ENCODE measurements at places on chromosomes 1 and 21.

- DNase-seq, result no peak
These were observed 29.4 kb downstream of the FOXJ3 start for GRCh38 chr1:42305639-42306038.

GRCh38 chr1:200364831-200365230 is 45.0 kb downstream of the ZNF281 start:
- DNase-seq, result no peak

GRCh38 chr1:5876094-5876650 is 116.1 kb downstream of the NPHP4 start:
- DNase-seq, result no peak

- no peak for DNase-seq
These were observed 677.9 kb downstream of the MATN1 start for GRCh38 chr1:30045304-30046090.

DNA sequence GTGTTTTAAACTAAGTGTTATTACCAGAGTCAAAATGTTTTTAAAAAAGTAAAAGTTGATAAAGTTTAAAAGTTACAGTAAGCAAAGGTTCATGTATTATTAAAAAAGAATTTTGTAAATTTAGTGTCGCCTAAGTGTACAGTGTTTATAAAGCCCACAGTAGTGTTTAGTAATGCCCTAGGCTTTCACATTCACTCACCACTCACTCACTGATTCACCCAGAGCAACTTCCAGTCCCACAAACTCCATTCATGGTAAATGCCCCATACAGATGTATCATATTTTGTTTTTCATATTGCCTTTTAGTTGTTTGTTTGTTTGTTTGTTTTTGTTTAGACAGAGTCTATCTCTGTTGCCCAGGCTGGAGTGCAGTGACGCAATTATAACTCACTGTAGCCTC is 353.8 kb upstream of the PTBP2 start:
- DNase-seq, result no peak

- no peak for DNase-seq
These were observed 5.5 kb downstream of the TRAPPC10 start for GRCh38 chr21:44017601-44018000.

DNA sequence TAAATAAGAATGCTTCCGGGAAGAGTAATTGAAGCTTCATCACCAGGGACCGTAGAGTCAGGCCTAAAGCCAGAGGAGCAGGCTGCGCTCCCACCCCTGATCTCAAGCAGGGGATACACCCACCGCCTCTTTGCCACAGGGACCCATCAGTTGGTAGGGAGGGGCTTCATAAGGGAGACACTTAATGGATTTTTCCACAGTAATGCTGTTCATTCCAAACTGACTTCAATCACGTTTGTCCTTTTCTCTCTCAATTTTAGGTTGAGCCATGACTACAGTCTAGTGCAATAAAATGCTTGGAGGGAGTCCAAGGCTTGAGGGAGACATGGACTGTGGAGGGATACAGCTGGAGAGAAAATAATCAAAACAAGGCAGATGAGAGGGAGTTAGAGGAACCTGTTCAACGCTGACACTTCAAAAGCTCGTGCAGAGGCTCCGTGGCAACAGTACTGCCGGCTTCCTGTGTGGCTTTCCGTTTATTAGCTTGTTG is 111.5 kb downstream of the SEC16B start:
- no peak for DNase-seq

GRCh38 chr1:223083831-223084230 is 59.2 kb downstream of the TLR5 start:
- no peak for DNase-seq

DNA sequence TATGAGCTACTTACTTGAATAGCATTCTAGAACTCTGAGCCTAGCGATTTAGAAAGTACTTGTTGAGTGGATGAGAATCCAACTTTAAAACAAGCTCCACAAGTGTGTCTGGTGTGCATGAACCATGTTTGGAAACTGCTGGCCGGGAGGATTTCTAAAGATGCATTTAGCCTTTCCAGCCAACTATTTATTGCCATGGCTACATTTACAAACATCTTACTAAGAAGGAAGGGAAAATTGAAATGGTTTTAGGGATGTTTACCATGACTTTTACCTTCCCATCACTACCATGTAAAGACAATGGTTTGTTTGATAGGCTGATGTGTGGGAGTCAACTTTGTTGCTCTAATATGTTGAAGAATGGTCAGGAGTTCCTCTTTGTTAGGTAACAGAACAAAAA is 37.7 kb upstream of the ARHGAP29 start:
- DNase-seq, result no peak

DNA sequence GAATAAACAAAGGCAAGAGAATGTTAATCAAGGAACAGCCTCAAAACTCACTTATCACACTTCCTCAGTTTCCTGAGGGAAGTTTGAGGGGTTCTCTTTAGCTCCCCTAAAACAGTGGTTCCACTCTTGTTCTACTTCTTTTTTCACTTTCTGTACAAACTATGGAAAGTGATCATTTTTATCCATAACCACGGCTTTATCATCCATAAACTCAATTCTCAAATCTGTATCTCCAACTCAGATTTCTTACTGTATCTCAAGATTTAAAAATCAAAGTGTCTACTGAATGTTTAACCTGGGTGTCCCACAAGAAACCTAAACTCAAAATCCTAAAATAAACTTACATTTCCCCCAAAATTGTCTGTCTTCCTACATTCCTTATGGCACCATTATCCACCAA is 3.9 kb downstream of the PFDN2 start:
- no peak for DNase-seq

GRCh38 chr1:240687820-240688219 is 75.9 kb upstream of the GREM2 start:
- DNase-seq, result no peak

GRCh38 chr1:98130408-98130807 is 209.6 kb upstream of the DPYD start:
- no peak for DNase-seq

GRCh38 chr1:115153966-115154557 is 64.8 kb upstream of the TSPAN2 start:
- DNase-seq, result no peak

DNA sequence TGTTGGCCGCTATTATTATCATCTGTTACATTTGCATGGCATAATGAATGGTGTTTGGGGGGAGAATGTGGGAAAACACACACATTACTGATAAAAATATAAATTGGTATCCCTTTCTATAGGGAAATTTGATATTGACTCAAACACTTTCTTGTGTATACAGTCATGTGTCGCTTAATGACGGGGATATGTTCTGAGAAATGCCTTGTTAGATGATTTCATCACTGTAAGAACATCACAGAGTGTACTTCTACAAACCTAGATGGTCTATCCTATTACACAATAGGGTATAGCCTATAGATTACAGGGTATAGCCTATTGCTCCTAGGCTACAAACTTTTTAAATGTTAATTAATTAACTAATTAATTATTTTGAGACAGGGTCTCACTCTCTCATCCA is 67.2 kb upstream of the B3GALNT2 start:
- DNase-seq, result no peak

GRCh38 chr1:189212606-189213005 is 1265.1 kb downstream of the BRINP3 start:
- no peak for DNase-seq

DNA sequence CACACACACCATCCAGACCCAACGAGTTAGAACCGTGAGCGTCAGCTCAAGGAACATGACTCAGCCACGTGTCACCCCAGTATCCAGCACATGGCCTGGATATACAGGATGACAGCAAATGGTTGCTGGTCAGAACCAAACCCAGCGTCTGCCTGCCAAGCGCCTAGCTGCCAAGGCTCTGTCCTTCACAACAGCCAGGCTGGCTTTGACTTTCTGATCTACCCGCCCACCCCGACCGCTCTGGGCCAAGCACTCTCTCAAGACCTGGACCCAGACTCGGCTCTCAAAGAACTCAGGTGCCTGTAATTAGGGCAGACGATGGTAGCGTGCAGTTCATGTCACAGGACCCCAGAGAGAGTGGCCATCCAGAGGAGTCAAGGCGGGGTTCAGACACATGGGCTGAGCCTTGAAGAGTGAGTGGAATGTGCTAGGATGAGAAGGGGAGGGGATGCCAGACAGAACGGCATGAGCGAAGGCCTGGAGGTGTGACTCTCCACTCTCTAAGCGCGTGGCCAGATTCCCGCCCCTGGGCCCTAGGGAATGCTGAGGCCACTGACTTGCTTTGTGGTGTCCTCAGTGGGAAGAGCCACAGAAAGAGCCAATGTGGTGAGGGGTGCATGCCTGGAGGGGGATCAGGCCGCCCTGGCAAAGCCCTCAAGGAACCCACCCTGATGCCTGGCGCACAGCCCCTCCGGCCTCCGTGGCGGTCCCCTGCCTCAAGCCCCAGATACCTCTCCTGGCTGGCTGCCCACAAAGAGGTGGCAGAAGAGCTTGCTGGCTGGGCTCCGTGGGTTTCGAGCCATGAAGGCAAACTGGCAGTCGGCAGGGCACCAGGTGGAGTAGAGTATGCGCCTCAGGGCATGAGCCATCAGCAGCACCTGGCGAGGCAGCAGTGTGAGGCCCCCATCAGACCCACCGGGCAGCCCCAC is 7.0 kb downstream of the SH2D5 start:
- no peak for DNase-seq

GRCh38 chr1:155342842-155343241 is 22.1 kb downstream of the RUSC1 start:
- DNase-seq, result no peak

DNA sequence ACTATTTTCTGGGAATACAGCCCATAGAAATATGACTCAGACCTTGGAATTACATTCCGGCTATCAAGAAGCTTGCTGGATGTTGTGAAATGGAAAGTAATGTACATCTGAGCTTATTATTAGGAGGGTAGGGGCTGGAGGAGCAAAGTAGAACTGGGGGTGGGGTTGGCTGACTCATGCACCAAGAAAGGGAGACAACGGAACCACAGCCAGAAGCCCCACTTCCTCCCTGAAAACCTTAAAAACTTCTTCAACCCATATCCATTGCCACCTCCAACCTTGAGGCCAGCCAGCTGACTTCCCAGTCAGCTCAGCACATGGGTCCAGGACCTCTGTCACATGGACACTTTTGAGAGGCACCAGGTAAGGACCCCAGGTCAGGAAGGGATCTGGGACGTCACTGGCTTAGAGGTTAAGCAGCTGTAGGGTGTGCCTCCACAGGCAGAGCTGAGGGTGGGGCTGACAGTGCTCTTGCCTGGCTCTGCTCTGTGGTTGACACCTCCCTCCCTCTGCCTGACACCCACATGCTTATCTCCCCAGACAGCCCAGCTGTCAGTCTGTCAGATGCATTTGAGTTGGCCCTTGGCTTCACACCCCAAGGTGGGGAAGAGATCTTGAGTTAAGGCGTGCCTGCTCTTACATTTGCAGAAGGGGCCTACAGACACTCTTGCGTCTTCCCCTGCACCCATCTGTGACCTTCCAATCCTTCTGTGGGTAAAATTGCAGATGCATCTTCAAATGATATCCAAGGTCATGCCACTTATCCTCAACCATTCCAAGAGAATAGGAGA is 5.7 kb upstream of the ZNF683 start:
- peak; percentile 58 for DNase-seq

GRCh38 chr1:40825435-40825788 is 36.8 kb downstream of the CITED4 start:
- DNase-seq, result no peak

GRCh38 chr1:167938080-167938636 is 1.3 kb upstream of the MPC2 start:
- no peak for DNase-seq

GRCh38 chr1:31715087-31715872 is 11.5 kb upstream of the COL16A1 start:
- peak; percentile 10 for DNase-seq

GRCh38 chr1:205141236-205142101 is 19.7 kb upstream of the RBBP5 start:
- DNase-seq, result peak; percentile 66

GRCh38 chr1:80064524-80064923 is 1058.0 kb upstream of the ADGRL4 start:
- no peak for DNase-seq

GRCh38 chr1:38085666-38086330 is 39.2 kb upstream of the POU3F1 start:
- no peak for DNase-seq

DNA sequence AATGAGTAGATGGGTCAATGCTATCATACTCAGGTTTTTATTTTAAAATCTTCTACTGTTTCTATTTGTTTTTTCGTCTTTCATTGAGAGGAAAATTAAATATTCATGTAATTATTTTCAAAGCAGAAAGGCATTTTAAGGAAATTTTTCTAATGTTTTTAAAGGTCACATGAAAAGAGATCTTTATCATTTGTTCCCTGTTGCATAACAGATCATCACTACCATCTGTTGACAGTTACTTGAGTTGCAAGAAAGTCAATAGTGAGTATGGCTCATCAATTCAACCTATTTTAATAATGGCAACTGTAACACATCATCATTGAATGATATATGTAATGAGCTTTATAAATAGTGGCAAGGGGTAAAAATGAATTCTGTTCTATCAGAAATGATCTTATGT is 369.7 kb downstream of the DPYD start:
- no peak for DNase-seq

GRCh38 chr1:236091933-236092318 is 27.0 kb upstream of the NID1 start:
- no peak for DNase-seq

DNA sequence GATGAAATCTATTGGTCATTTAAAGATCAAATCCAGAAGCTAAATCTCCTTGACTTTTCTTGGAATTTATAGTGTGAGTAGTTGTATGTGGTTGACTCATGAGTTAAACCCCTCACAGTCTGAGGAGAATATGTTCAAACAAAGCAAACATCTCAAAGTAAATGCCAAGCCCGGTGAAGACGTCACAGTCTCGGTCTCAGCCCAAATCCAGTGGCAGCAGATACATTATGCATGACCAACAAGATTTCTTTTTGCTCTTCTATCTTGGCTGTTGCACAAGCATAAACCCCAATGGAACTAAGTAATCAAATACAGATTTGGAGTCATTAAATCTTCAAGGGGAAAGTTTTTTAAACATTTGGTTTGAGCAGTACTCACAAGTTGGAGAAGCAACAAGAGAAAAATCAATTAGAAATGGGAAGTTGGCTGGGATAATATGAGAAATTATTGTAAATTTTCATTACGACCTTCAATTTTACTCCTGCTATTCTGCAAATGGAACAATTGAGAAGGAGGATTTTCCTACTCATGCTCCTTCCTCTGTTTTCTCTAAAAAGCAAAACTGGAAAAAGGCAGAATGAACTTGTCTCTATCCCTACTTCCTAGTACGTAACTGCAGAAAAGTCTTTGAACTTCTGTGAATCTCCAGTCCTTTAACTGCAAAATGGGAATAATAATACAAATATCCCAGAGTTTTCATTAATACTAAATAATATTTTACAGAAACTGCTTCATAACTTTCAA is 575.8 kb downstream of the NUF2 start:
- DNase-seq, result no peak

DNA sequence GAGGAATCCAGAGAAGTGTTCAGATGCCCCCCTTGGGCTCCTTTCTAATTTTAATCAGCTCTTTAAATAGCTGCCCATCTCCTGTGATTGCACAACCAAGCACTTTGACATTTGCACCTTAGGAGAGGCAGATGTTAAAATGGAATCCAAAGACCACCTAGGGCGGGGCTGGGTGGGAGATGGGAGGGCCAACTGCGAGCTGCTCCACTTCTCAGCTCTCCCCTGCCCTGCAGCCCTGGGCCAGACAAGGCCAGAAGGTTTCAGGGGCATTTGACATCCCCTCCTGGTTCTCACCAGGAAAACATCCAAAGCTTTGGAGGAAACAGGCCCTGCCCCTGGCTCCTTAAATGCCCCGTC is 106.9 kb downstream of the DHRS3 start:
- no peak for DNase-seq
